ENCODE measurements at places on chromosomes 6 and 20.

DNA sequence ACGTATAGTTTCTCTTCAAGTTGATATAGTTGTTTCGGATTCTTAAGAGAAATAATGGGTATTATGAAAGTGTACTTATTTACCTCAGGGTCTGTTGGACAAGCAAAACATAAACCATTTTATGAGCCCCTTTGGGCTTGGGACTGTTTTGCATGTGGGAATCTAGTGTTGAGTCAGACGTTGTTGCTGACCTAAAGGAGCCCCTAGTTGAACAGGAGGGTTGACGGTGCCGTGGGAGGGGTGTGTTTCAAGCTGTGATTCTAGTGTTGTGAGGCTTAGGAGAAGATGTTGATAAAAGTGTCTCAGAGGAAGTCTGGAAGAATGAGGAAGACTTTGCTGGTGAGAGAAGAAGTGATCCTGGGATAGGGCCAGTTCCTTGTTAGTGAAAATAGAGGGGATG lies 140.0 kb downstream of the ARID1B start:
- no peak for DNase-seq

- DNase-seq: no peak
These were observed 86.5 kb downstream of the GINS1 start for GRCh38 chr20:25493748-25494505.

DNA sequence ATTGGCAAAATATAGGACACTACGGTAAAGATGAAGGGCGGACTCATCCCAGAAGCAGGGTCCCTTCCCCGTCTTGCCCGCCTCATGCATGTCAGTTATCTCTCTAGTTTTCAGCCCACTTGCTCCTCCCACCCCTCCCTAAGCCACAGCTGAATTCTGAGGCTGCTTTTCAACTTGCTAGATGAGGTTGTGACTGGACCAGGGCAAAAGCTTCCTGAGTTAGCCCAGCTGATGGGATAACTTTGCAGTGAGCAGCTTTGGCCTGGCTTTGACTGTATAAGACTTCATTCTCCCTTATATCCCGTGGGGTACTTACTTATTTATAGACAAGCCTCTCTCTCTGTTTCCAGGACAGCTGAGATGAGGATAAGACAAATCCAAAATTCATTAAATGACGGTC lies 23.2 kb downstream of the GHRH start:
- no peak for DNase-seq

- no peak for DNase-seq
These were observed 49.2 kb downstream of the PPP1R16B start for GRCh38 chr20:38854654-38855066.

DNA sequence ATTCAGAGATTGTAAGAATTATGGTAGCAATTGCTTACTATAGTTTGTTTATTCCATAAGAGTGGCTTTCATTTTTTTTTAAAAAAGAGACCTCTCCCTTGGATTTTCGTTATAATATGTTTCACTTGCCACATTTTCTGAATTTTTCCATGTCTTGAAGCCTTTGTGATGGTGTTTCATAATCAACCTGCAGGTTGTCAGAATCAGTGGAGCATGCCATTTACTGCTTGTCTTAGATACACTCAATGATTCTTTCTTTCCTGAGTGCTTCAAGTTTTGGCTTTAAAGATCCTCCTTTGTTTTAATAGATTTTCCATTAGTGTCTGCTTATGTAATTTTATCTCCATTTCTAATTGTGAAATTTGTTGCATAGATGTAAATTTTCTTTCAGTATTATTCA lies 31.2 kb downstream of the KCNQ5 start:
- no peak for DNase-seq

GRCh38 chr6:152428126-152428525 lies 209.0 kb downstream of the SYNE1 start:
- DNase-seq: no peak

DNA sequence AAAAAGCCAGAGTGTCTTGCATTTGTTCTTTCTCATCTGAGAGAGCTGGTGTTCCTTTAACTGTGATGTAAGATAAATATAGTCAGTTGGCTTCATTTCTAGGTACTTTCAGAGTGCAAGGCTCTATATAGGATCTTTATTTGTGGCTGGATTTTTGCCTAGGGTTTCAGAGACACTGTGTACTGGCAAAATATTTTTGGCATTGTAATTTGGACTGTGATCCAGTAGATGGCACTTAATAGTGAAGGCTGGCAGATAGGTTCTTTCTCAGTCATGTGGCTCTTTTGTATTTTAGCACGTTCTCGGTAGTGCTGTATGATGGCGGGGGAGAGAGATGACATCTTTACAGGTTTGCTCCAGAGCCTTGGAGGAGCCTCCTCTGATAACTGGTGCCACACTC lies 26.8 kb upstream of the SLC35B3 start:
- no peak for DNase-seq

- DNase-seq: no peak
These were observed 283.2 kb upstream of the HSF2 start for GRCh38 chr6:122116119-122116834.

DNA sequence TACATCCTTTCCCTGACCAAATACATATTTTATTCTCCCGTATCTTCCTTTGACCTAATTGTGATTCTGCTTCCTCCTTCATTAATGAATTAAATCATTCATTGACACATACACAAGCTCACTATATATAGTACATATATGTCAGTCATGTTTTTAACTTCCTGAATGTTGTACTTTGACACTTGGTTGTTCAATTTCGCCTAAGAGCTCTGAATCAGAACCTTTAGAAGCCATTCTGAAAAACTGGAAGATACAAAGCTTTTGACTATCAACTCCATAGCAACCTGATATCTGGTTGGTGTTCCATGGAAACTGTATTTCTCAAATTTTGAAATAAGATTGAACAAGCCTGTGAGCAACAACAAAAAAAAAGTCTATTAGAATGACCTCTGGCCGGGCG lies 27.3 kb upstream of the HFE start:
- no peak for DNase-seq

DNA sequence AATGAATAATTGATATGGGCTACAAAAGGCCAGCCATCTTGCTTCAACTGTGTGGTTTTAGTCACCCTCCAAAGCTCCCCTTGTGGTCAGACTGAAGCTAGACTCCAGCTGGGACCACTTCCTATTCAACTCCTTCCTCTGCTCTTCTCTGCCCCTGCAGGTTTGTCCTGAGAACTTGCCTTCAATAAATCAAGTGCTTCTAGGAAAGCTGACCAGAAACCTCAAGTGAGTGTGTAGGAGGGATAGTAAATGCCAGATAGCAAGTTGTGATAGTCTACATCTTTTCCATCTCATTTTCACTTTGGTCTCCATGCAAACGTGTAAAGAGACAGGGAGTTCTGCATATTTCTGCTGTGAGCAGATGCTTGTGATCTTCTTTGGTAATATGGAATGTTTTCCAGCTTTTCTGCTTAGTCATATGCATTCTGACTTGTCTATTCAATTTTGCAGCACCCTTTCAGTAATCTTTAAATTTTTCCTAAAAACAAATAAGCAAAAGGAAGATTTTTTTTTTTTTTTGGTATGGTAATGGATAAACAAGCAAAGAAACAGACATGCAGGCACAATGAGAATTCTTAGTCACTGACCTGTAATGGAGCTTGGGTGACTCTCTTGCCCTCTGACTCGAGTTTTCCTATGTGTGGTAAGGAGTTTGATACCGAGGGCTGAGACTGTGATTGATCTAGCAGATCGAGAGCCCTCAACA lies 201.3 kb upstream of the BTBD3 start:
- peak; percentile 15 for DNase-seq

DNA sequence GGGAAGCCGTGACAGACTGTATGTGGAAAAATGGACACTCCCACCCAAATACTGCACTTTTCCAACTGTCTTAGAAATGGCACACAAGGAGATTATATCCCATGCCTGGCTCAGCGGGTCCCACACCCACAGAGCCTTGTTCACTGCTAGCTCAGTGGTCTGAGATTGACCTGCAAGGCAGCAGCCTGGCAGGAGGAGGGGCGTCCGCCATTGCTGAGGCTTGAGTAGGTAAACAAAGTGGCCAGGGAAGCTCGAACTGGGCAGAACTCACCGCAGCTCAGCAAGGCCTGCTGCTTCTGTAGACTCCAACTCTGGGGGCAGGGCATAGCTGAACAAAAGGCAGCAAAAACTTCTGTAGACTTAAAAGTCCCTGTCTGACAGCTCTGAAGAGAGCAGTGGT lies 11.4 kb upstream of the RNF146 start:
- DNase-seq: no peak

GRCh38 chr20:47334022-47334551 lies 22.4 kb downstream of the ZMYND8 start:
- DNase-seq: no peak

- DNase-seq: no peak
These were observed 51.8 kb upstream of the RIPOR2 start for GRCh38 chr6:24987446-24988115.

- DNase-seq: no peak
These were observed 71.3 kb upstream of the SLC2A12 start for GRCh38 chr6:134123666-134124208.

DNA sequence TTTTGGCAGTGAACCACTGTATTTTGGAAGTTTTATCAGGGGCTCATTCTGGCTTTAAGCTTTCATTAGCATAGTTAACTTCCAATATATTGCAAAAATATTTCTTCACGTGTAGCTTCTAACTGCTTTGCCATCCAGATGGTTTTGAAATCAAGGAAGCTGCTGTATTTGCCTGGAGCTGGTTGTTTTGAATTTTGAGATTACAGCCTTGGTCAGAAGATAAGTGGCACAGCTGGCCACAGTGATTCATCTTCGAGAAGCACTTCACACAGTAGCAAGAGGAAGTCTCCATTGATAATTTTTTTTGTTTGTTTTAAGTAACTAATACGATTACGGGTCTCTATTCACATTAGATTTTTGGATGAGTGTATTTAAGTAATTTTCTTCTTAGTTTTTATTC lies 3.8 kb downstream of the APCDD1L start:
- no peak for DNase-seq

GRCh38 chr6:21603082-21603952 lies 9.8 kb downstream of the SOX4 start:
- peak; percentile 66 for DNase-seq

DNA sequence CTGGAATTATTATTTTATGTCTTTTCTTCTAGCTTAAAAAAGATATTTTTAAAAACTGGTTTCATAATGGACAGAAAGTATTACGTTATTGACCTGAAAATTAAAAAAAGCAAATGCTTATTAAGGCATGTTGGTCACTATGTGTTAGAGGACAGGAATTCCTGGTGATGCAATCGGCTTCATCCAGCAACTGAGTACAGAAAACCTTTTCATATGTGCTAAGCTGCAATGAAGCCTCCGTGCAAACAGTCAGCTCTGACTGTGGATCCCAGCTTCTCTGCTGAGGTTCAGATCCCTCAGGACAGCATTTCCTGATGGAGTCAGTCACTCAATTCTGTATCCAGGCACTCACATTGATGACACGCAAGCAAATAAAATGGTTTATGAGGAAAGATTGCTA lies 22.7 kb upstream of the BMP2 start:
- DNase-seq: no peak

DNA sequence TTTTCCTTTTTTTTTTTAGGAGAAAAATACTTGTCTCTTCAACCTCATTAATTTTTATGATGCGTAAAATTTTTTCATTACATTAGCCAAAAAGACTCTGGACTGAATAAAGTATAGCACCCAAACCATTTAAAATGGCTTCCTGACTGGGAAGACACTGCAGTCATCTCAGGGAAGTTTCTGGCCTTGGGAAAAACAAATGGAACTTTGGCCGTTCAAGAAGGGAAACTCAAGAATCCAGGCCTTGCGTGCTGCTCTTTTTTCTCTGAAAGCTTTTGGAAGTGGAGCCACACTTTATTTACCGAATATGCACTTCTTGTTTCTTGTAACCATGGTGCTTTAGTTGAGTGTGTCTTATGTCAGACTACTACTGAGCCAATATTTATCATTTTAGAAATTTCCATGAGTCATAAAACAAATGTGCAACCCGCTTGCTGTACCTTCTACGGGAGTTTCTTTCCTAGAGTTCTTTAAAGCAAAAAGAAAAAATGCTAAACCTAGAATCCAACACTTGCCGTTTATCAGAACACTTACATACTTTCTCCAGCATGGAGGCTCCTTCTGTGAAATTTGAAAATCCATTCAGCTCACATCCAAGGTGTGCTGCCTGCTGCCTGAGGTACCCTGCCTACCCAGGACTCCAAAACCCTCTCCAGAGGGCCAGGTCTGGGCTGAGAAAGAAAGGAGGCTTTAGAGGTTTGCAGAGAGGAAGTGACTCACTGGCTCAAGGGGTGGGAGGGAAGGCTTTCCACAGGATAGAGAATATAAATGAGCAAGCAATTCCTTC lies 11.5 kb upstream of the DSTN start:
- DNase-seq: no peak

DNA sequence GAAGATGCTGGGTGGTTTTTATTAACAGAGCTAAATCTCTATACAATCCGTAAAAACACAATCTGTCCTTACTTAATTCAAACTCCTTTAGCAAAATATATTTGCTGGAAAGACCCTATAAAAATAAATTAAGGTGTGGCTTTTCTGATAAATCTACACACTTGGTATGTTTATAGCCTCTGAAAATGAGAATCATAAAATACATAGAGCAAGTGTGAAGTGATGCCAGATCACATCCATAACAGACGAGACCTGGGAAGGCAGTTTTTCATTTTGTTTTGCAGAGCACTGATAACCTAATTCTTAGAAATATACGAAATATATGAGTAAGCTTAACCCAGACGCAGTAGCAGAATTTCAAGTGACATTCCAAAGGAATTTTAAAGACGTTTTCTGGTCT lies 10.4 kb upstream of the DDO start:
- DNase-seq: no peak

- DNase-seq: no peak
These were observed 33.6 kb downstream of the APCDD1L start for GRCh38 chr20:58481481-58482021.

- no peak for DNase-seq
These were observed 14.9 kb upstream of the SLC22A23 start for GRCh38 chr6:3471711-3472110.

- no peak for DNase-seq
These were observed 362.5 kb downstream of the PREX1 start for GRCh38 chr20:48465271-48465670.

DNA sequence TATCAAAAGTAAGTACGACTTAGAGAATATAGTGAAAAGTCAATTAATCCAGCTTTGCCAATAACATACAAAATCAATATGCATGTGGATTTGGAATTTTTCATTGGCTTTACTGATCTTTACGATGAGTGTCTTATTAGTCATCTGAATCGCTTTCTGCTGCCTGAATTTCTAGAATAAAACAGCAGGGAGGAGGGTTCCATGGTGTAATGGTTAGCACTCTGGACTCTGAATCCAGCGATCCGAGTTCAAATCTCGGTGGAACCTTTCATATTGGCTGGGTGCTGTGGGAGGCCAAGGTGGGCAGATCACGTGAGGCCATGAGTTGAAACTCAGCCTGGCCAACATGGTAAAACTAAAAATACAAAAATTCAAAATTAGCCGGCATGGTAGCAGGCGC lies 448.8 kb downstream of the RNF144B start:
- no peak for DNase-seq

- DNase-seq: no peak
These were observed 11.0 kb downstream of the NCR2 start for GRCh38 chr6:41346441-41346840.
